ENCODE measurements at places on chromosomes 3 and 15. TPM values are rescaled to one million over a fixed set of nuclear protein-coding genes. Genes with fewer than 3 reads are reported as not detected.

- no peak for DNase-seq
These were observed 20.2 kb downstream of the SIN3A start for GRCh38 chr15:75431270-75431669.

- DNase-seq: peak; percentile 54
These were observed 76.1 kb upstream of the PLSCR4 start for GRCh38 chr3:146326875-146327543.

DNA sequence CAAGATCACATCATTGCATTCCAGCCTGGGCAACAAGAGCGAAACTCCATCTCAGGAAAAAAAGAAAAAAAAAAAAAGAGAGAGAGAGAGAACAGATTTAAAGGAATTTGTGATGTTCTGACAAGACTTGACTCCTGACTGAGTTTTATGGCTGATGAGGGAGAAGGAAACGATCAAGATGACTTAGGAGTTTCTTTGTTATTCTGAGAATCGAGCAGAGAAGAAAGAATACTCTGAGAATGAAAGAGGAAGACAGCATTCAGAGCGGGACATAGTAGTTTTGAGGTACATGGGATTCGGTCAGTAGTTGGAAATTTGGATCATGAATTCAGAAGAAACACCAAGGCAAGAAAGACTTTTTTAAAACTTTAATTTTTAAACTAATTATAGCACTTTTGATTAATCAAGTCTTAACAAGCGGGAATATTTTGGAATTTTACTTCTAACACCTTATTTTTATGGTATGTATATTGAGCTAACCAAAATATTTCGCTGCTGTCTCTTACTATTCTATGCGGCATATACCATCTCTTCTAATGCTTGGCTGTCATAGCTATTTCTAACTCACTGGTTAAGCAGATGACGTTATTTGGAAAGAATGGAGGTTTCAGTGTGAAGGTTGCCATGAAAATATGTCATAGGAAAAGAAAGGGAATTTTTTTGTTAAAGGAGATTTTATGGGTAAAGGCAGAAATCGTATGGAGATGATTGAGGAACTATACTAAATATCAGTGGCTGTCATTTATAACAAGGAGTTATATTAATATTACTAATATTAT lies 644.1 kb downstream of the RBMS3 start:
- DNase-seq: no peak

DNA sequence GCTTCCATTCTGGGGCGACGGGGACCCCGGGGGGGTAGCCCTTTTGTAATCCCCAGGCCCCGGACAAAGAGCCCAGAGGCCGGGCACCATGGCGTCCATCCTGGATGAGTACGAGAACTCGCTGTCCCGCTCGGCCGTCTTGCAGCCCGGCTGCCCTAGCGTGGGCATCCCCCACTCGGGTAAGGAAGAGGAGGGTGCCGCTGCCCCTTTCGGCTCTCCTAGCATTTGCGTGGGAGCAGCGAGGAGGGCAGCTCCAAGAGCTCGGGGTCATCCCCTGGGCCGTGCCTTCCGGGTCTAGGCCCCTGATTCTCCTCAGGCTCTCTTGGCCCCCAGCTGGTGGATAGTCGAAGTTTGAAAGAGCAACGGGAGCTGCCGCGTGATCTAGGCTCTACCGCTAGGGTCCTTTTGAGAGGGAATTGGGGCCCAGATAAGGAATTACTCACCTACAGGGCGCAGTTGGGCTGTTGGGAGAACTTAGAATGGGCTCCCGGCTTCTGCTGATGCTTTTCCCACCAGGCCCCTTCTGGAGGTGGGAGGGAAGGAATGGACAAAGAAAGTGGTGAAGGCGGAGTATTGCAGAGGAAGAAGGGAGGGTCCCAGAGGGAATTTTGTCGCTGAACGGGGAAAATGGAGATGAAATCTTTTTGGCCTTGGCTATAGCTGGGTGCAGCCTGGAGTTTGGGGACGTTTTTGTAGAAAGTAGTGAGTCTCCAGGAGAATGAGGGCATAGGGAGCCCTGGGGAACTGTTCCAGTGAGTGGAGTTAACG lies 615 bp downstream of the VPS18 start:
- DNase-seq: peak; percentile 73

DNA sequence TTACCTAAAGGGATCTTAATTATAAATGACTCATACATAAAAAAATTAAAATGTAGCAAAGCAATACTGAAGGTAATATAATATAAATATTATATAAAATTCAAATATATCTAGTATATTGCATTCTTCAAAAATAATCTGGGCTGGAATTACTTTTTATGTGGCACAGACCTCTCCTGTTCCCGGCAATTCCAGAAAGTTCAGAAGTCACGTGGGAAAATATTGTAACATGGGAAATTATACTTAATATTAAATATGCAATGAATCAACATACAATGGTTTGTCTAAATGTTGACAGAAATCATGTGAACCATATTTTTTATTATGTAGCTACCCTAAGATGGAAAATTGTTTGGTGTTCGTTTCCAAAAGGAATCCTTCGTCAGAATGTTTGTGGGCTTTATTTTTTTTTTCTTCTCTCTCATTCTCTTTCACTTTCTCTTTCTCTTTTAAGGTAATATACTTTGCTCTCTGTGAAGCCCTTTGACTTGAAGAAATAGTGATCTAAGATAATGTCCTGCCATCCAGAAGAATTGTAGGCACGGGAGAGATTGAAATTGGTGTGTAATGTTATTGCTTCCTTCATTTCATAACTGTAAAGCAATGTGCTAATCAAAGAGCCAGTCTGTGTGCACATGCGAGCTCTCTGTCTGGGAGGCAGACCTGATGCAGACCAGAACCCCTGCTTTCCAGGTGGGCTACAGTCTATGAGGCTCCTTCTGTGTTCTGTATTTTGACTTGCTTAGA lies 559.4 kb downstream of the NR2F2 start:
- no peak for DNase-seq

DNA sequence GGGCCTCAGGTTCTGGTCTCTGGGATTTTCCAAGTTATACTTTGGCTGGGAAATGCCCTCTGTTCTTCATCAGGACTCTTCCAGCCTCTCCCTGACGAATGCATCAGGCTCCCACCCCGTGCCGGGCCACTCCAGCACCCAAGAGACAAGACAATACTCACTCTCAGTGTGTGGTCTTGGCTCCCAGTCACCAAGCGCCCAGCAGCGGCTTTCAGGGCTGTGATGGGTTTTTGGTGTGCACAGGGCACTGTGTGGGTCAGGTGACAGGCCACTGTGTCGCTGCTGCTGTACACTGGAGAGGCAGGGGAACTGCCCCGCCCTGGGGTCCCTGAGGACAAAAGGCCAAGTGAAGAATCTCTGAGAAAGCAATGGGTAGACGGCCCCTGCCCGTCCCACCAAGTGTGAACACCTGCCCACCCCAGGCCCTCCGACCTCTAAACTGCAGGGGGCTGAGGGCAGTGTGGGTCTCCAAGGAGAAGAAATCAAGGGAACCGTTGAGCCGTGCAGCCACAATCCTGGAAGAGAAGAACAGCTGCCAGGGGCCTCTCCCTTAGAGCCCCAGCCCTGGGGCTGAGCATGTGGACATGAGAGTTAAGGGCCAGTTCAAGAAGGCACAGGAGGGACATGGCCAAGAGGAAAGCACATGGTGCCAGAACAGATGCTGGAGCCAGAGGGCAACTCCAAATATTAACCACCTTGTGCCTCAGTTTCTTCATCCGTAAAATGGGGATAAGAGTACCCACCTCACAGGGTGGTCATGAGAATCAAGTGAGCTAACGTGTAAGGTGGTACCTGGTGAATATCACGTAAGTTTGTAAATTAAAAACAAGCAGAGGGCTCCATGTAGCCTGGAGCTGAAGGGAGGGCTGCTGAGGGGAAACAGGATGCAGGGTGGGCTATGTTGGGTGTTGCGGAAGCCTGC lies 34.1 kb downstream of the PTPN23 start:
- no peak for DNase-seq

GRCh38 chr3:4588466-4588865 lies 95.3 kb downstream of the ITPR1 start:
- DNase-seq: no peak

DNA sequence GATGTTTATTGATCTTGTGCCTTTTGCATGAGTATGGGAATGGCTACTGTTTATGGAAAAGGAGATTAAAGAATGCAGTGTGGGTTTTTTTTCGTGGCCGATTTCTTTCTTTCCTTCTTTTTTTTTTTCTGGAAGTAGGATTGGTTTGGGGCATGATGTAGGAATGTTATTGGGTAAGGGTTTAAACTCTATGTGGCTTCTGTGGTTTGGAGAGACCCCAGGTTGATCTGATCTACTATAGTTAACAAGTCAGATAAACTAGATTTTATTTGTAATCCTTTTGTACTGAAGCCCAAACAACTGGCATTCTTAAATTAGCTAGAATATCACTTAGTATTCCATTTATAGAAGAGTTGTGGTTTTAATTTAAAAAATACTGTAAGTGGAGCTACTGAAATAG lies 304.8 kb downstream of the LPP start:
- DNase-seq: no peak

GALNT15 gene
- total RNA-seq: 4.3 TPM

C3orf85 gene
- total RNA-seq: 8.3 TPM

DNA sequence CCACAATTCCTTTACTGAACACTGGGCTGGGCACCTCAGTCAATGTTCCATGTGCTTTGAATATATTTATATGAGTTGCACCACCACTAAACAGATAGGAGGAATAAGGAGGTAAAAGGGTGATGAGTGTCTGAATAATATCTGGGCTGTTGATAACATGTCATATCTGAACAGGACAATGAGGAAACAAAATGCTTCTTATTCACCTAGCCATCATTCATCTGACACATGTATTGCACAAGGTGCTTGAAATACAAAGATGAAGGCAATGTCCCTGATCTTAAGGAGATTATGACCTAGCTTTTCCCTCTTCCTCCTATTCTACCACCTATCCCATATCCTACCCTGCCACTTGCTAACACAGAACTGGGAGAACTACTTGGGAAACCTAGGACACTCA lies 8.0 kb upstream of the CERS3 start:
- DNase-seq: no peak

- no peak for DNase-seq
These were observed 155.8 kb downstream of the TBC1D2B start for GRCh38 chr15:77921664-77922063.

DNA sequence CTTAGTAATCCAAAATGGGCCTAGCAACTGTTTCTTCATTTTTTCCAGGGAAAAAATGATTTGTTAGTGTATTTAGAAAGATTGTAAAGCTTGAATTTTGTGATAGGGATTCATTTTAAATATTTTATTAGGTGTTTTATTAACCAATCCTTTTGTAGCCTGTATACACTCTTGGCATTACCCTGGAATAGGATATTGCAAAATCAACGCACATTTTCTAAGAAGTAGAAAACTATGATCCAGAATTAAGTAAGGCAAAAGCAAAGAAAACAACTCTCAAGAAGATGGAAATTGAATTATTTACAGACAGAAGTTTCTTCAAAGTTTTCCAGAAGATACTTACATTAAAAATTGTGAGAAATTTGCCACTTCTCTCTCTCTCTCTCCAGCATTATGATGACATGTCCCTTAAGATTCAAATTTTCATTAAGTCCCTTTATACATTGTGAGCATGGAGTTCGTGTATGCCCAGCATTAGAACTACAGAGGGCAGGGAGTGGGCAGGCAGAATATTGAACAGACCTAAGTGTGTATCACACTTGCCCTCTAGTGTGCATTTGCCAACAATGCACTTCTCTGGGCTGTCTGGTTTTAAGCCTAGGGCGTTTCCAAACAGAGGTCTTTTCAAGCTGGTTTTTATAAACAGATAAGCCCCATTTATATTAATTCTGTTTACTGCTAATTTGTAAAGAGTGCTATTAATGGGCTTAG lies 28.5 kb upstream of the CMSS1 start:
- no peak for DNase-seq

PLD1 gene
- total RNA-seq: 13.6 TPM

- peak; percentile 90 for DNase-seq
These were observed 57.5 kb upstream of the LMCD1 start for GRCh38 chr3:8443829-8444791.

ZIC1 gene
- total RNA-seq: 8.1 TPM

- DNase-seq: no peak
These were observed 56.7 kb downstream of the RPL22L1 start for GRCh38 chr3:170813266-170813665.

DNA sequence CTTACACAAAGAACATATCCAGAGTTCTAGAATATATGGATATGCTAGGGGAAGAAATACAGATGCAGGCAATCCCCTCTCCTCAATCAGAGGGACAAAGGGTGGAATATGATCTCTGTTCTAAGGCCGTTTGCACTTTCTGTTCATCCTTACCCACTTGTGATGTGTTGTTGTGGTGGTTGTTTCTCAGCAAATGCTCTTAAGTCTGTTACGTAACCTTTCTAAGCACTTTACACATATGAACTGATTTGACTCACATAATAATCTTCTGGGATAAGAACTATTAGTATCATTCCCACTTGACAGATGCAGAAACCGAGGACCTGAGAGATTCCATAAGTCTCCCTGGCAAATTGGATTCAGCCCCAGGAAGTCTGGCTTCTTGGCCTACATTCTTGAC lies 40.5 kb downstream of the NGRN start:
- no peak for DNase-seq

DNA sequence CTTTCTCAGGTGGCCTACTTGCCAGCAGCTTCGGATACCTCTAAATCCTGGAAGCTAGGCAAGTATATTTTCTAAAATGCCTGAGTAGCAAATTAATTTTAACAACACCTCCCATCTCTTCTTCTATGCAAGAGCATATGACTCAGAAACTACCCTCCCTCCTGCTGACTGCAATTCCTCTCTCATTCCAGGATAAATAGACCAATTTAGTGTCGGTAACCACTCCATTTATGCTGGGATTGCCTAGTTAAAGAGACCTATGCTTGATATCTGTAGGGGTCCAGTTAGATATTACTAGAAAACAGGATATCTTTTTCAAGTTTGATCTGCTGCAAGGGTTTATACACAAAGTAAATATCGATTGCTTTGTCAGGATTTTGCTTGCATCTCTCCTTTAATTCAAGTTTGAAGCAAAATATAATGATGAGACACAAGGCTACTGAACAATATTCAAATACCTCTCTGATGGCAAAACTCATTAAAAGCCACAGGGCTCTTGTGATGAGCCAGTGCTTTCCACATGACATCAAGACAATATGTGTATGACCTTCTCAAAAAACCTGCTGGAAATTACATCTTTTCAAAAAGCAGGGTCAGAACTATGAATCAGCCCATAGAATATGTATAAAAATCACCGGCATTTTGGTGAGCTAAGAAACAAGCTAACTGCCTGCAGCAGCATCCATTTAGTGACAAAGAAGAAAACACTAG lies 491.6 kb upstream of the NECTIN3 start:
- no peak for DNase-seq

PPM1L gene
- 14.3 TPM for total RNA-seq

- DNase-seq: no peak
These were observed 183.6 kb downstream of the SHOX2 start for GRCh38 chr3:157922614-157923013.

GRCh38 chr3:151811474-151811873 lies 2.4 kb upstream of the AADAC start:
- no peak for DNase-seq

DNA sequence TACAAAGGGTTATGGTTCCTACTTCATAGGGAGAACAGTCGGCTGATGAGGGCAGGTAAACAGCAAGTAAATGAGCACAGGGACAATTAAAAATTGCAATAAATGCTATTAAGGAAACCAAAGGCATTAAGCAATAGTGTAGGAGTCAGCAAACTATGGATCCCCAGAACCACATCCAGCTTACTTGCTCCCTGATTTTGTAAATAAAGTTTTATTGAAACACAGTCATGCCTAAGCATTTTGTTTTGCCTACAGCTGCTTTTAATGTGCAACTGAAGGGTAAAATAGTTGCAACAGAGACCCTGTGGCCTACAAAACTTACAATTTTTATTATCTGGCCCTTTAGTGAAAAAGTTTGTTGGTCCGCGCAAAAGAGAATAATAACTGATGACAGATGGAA lies 351.2 kb upstream of the NR2F2 start:
- DNase-seq: no peak

- no peak for DNase-seq
These were observed 739.9 kb upstream of the NR2F2 start for GRCh38 chr15:95590533-95591044.
